NCI-H1092 (cell line): ENCODE measurements at places on chromosomes 13 and 19.
A peak's percentile ranks its signal among the peaks of the same experiment; 100 is the strongest.

- DNase-seq = no peak
Observed at GRCh38 chr13:98504371-98504963, 72.4 kb downstream of the STK24 start.

- no peak for DNase-seq
Observed at GRCh38 chr13:38871275-38871674, 119.4 kb downstream of the STOML3 start.

GRCh38 chr13:76579701-76580100 lies 306.5 kb downstream of the KCTD12 start:
- DNase-seq = no peak

DNA sequence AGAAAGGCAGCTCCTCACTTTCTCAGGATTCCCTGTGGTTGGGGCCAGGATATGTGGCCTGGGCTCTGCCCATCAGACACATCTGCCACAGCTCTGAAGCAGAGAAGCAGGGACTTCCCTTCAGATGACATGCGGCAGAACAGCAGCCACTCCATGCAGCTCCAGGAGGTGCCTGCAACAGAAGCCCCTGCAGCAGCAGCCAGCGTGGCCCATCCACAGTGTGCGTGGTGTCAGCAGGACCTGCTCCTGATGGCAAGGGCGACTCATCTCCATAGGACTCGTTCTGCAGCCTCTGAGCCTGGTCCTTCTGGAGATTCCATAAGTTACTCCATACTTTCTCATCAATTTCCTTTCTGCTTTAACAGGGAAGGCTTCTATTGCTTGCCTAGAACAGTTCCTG lies 105.0 kb downstream of the SUCLA2 start:
- DNase-seq = no peak

- DNase-seq = no peak
Observed at GRCh38 chr13:51846756-51847155, 1.8 kb upstream of the TMEM272 start.

DNA sequence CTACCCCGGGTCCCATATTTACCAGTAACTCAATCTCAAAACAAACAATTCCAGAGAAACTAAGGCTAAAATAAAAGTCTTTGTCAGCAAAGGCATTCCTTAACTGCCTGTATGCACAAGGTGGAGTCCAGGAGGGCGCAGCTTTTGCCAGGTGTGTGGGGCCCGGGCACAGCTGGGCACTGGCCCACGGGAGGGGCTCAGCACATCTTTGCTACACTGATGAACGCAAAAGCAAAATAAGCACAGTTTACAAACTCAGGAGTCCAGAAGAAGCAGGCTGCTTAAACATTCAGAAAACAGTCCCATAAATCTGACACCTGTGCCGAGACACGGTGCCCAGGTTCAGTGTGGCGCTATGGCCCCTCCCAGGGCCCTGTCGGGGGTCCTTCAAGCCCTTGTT lies 70.8 kb downstream of the SLC7A1 start:
- DNase-seq = no peak

- no peak for DNase-seq
Observed at GRCh38 chr19:56988299-56988698, 131.5 kb upstream of the USP29 start.

- no peak for DNase-seq
Observed at GRCh38 chr13:99374994-99375737, 68.0 kb upstream of the GPR183 start.

DNA sequence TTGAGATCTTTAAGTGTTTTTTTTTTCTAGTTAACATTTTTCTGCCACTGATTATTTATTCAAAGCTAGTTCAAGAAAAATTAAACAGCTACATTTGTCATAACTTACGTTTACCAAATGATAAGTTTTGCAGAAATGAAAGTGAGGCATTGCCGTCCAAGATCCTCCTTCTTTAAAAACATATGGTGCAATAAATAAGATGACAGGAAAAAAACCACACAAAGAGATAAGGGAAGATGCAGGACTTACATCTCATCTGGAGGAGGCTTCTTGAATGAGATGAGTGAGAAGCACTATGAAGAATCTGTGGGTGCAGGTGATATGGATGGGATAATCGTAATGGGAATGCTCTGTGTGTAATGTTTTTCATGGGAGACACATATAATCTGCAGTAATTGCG lies 12.4 kb downstream of the TNFSF13B start:
- no peak for DNase-seq

DNA sequence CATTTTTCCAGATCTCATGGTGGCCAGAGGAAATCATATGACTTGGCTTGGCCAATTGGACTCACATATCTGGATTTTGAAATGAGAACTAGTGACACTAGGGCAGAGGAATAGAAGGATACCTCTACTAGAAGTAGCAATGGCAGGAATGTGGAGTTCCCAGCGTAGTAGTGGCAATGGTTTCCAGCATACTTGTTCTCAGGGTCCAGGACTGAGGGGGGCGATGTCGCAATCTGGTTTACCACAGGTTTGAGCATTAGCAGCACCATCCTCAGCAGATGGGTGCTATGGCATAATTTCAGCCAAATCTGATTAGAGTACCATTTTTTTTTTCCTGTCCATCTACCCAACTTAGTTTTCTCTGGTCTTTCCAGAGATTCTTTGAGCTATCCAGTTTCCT lies 8.1 kb upstream of the SLITRK1 start:
- no peak for DNase-seq

- no peak for DNase-seq
Observed at GRCh38 chr19:47230921-47231214, at the start of gene BBC3. Gene BBC3 (minus strand): TSS chr19:47231199. CDS start chr19:47228431, 2,768 bp downstream.

DNA sequence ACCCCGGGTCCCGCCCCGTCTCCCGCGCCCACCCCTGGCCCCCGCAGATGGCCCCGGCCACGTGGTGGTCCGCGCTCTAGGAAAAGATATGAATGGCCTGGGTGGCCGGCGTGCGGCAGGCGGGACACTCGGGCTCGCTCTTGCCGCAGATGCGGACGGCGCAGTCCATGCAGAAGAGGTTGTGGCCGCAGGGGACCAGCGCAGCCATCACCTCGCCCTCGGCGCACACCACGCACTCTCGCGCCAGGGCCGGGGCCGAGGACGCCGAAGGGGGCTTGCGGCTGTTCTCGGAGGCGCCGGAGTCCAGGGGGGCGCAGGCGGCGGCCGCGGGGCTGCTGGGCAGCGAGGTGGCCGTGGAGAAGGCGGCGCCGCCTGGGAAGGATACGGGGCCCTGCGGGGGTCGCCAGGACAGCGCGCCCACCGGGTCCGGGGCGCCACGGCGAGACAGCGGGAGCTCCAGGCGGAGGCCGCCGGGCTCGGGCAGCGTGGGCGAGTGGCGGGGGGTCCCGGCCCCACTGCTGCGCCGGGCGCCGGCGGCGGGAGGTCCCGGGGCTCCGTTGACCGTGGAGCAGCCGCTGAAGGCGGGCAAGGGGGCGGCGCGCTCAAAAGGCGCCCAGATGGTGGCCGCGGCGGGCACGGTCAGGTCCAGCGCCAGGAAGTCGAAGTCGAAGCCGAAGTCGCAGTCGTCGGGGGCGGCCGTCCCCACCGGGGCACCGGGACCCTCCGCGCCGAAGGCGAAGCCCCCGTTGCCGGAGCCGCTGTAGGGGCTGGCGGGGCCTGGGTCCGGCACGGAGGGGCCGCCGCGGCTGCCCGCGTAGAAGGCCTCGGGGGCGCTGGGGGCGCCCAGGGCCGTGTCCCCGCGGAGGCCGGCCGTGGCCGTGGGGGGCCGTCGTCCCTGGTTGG lies 12.4 kb downstream of the MEX3D start:
- DNase-seq = no peak

DNA sequence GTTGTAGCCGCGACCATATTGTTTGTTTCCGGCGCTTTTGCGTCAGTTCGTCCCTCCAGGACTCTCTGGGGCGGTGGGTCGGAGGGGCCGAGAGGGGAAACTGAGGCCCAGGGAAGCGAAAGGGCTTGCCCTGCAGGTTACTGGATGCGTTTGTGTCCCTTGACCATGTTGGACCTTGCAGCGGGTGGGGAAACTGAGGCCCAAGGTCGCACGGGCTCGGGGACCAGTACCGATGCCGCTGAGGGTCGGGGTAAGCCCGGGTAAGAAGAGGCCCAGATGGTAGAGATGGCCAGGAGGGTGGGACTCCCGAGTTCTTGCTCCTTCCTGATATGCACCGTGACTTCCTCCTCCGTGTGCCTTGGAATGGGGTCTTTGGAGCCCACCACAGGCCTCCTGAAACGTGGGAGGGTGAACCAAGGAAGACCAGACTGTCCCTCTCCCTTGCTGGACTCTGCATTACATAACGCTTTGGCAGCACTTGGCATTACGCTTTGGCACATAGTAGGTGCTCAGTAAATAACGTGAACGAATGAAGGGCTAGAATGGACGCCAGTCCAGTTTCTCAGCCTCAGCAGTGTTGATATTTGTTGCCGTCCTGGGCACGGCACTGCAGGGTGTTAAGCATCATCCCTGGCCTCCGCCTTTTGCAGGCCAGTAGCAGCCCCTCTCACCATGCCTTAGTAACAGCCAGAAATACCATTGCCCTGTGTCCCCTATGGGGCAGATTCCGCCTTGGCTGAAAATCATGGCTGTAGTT lies 743 bp downstream of the CHAF1A start:
- DNase-seq = no peak

DNA sequence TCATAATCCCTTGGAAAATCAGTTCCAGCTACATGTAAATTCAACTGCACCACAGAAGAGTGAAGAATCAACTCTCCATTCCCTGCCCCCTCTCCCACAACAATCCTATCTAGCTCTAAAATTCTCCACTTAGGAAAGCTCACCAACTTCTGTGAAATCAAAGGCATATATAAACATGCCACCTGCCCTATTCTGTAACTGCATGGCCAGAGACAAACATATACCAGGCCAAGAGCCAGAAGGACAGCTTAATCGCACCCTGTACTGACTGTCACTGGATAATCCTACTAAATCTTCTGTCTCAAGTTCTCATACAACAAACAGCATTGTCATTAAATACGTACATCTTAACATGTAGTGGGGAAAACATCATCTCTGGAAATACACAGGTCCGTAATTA lies 58.2 kb upstream of the EEF1AKMT1 start:
- DNase-seq = no peak

DNA sequence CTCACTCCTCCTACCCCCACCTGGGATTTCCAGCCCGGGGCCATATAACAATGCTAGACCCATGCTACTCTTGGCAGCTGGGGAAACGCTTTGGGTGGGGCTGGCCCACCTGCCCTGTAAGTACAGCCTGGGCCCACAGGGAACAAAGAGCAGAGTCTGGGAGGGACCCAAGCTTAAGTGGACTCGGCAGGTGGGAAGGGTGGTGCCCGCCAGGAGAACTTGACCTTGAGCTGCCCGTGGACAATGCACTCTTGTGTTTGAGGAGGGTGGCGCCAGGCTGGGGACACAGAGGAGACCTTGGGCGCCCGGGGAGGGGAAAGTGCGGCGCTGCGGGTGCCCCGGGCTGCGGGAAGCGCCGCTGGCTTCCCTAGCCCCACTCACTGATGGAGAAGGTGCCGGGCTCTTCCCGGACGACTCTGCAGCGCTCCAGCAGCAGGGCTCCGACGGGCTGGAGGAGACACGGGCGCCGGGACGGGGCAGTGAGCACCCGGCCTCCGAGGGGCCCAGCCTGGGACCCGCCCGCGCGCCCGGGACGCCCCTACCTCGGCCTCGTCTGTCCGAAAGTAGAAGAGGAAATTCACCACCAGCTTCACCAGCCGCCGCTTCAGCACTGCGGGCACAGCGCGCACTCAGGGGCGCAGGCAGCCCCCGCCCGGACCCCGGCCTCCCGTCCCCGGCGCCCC lies 607 bp downstream of the PLEKHJ1 start:
- peak; percentile 72 for DNase-seq

DNA sequence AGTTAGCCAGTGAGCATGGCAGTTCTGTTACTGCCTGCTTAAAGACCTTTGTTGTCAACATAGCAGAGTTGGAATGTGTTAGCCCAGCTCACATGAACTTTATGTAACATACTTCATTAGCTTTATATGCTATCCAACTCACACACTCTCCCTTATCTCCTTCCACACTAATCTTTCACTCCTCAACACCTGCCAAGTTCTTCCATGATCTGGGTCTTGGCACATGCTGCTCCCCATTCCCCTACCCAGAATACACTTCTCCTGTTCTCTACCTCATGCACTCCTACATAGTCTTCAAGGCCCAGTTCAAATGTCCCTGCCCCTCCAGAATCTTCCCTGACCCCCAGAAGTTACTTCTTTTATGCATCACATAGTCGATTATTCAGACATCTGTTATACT lies 179.3 kb downstream of the KATNAL1 start:
- no peak for DNase-seq

DNA sequence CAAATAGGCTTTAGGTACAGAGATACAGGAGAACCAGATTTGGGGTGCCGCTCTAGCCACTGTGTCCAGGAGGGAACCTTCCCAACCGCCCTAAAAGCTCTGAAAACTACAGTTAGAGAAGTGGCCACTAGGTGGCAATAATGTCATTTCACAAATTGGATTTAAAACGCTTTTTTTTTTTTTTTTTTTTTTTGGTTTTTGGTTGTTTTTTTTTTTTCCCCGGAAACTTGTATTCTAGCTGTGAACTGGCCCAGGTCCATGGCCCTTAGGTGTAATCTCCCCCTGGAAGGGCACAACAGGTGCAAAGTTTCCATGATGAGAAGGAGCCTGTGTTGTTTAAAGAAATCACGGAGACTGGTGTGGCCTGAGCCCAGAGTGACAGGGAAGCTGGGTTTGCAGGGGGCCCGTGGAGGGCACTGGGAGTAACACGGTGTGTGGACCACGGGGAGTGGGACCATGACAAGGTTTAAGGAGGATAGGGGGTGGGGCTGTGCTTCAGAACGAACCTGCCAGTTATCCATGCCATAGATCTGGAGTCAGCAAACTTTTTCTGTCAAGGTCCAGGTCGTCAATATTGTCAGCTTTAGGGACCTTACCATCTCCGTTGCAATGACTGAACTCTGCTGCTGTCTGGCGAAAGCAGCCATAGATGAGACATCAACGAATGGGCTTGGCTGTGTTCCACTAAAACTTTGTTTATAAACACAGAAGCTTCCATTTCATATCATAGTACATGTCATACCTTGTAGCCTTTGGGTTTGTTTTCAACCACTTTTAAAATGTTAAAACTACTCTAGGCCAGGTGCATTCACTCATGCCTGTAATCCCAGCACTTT lies 10.1 kb downstream of the OR1I1 start:
- peak; percentile 52 for DNase-seq

- peak; percentile 75 for DNase-seq
Observed at GRCh38 chr13:95494082-95494681, 58.3 kb upstream of the CLDN10 start.

DNA sequence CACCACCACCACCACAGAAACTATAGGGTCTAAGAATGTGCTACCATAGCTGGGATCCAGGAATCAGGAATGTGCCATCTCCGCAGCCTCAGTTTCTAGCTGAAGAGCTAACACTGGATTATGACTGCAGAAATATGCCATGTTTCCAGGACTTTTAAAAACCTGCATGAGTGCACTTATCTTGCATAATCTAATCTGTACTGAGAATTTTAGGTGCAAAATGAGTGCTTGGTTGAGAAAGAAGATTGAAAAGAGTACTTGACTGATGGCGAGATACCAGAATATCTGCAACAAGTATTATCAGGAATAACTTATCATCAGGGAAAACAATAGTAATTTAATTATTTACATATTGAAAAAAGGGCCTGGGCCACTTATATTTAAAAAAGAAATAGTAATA lies 97.2 kb upstream of the FAM216B start:
- DNase-seq = no peak

GRCh38 chr13:77492982-77493381 lies 42.5 kb upstream of the SCEL start:
- peak; percentile 74 for DNase-seq

- no peak for DNase-seq
Observed at GRCh38 chr19:39568604-39569003, 28.6 kb upstream of the EID2 start.

GRCh38 chr13:111327730-111328573 lies 7.5 kb downstream of the TEX29 start:
- no peak for DNase-seq
